Activated CD4-positive, CD25-positive, alpha-beta regulatory T cell treated with anti-CD3 and anti-CD28 coated beads, Interleukin-2, amount 50 U/mL, for 16 hours (primary cell): ENCODE measurements at places on chromosomes 7 and 10.

DNA sequence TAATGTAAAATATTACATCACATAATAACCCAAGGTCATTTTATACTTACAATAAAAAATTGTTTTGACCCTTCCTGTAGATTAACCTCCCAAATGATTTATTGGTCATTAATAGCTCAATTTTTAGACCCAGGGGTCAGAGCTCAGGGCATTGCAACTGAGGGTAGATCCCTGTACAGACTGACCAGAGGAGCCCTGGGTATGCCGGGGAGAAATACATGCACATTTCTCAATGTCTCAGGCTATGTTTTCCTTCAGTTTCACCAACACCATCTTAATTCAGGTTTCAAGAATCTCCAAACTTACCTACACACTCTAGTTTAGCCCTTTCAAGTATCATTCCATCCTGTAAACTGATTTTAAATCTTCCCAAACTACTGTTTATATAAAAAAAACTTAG lies 46.2 kb downstream of the CALD1 start:
- no peak for DNase-seq

- DNase-seq = no peak
These were observed 129.8 kb upstream of the FAM20C start for GRCh38 chr7:62361-63116.

DNA sequence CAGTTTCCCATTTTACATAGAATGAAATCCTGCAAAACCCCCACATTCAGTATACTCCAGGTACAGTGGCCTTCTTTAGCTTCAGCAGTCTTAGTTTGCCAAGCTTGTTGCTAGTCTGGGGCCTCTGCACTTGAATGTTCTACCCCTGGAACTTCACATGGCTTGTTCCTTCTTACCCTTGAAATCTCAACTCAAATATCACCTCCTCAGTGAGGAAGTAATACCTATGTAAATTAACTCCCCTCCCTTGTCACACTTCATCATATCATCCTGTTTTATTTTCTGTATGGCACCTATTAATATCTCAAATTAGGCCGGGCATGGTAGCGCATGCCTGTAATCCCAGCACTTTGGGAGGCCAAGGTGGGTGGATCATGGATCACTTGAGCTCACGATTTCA lies 163.8 kb upstream of the KAT6B start:
- no peak for DNase-seq

DNA sequence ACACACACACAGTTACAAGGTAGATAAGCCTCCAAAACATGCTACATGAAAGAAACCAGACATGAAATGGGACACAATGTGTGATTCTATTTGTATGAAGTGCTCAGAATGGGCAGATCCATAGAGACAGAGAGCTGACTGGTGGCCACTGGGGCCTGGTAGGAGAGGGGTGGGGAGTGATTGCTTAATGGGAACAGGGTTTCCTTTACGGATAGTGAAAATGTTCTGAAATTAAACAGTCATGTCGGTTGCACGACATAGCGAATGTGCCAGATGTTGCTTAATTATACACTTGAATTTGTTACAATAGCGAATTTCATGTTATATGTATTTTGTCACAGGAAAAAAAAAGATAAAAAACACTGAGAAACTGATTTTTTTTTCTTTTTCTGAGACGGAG lies 122.3 kb downstream of the SPDYE5 start:
- no peak for DNase-seq

DNA sequence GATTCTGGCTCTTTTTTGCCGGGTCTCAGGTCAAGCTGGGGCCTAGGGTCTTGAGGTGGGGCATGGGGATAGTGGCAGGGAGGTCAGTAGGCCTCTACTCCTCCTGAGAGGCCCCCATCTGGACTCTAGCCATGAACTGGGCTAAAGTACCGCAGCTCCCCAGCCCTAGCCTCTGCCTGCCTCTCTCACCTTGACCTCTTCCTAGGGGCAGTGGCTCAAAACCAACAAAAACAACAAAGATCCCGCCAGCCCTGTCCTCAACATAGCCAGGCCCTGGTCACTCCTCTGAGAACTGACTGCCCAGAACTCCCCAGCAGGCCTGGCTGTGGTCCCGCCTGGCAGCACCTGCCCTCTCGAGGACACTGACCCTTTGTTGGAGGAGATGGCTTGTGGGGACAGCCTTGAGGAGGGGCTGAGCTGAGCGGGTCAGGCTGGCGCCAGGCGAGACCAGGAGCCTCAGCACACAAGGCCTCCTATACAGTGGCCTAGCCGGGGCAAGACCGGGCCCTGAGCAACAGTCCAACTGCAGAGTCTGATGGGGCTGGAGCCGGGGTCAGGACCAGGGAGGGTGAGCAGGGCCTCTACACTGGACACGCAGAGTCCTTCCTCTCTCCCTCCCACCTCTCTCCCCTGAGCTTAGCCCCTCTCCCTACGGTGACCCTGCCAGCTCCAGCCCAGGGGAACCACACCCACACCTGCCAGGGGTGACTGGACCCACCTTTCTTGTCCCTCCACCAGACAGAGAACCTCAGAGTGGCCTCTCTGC lies 11.6 kb upstream of the PPIF start:
- no peak for DNase-seq

GRCh38 chr10:58567652-58568051 lies 55.0 kb downstream of the BICC1 start:
- DNase-seq = no peak

GRCh38 chr7:4361774-4362173 lies 320.3 kb upstream of the FOXK1 start:
- DNase-seq = no peak

DNA sequence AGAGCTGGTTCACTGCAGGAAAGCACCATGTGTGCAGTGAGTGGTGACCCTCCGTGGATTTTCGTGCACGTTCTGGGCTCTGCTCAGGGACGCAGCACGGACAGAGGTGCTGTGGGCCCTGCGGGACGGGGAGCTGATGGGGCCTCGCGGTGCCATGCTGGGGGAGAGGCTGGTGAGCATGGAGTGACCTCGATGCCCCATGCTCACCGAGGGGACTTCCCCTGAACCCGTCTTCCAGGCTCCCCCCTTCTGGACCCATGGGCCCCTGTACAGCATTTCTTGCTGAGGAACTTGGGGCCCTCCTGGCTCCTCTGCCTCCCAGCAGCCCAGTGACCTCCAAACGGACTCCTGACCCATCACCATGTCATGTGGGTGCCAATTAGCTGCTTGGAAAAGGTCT lies 253.7 kb downstream of the DNAJB6 start:
- DNase-seq = no peak

DNA sequence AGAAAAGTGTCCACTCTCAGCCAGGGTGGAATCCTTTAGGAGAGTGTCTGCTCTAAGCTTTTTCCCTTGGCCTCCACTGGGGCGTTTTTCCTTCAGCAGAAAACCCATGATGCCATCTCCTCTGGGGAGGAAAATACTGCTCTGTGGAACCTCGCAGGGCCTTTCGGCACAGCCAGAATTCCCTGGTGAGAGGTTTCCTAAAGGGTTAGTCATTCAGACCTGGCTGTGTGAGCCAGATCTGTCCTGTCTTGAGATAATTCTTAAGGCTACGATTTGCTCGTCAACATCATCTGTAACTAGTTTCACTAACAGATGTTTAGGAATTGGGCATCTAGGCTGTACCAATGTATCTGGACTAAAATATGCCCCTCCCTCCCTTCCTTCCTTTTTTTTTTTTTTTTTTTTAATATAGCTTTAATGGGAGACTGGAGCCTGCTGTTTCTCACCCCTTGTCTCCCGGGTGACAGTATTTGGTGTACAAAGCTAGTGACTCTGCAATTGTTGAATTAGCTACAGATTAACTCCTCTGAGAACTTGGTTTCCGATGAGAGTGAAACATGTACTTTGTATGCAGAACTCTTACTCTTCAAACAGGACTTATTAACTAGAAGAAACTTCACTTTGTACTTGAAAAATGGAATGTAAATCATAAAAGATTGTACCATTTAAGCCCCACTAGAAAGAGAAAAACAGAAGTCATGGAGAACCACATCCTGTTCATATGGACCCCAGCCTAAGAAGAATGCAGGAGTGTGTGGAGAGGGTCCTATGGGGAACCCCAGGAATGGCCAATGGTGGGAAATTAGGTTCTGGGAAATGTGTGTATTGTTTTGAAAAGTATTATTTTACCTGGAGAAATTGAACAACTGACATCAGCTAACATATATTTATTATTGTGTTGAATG lies 230.9 kb downstream of the CAMK1D start:
- DNase-seq = no peak

- DNase-seq = no peak
These were observed 71.4 kb downstream of the HTR5A start for GRCh38 chr7:155141562-155141961.

- no peak for DNase-seq
These were observed 389.6 kb upstream of the PODXL start for GRCh38 chr7:131945957-131946544.

- DNase-seq = no peak
These were observed 691.3 kb downstream of the KCNMA1 start for GRCh38 chr10:76946270-76946669.

- no peak for DNase-seq
These were observed 786.1 kb downstream of the CNTNAP2 start for GRCh38 chr7:146902728-146903127.

- DNase-seq = no peak
These were observed 571.4 kb upstream of the IGFBP3 start for GRCh38 chr7:46492466-46492865.

- DNase-seq = no peak
These were observed 161.3 kb downstream of the KLF6 start for GRCh38 chr10:3623746-3624145.

DNA sequence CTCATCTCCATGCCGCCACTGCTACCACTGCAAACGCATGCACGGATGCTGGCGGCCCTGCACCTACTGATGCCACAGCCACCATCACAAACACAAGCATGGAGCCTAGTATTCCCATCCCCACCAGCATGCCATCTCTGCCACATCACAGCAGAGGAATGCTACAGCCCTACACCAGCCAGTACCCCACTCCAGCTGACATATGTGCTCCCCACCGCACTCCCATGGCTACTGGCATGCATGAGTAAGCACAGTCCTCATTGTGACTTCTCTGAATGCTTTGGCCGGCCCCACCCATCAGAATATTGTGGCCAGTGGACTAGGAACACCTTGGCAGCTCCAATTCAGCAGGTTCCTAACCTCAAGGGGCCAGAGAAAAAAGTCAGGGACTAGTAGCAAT lies 705.5 kb downstream of the POM121L12 start:
- no peak for DNase-seq

DNA sequence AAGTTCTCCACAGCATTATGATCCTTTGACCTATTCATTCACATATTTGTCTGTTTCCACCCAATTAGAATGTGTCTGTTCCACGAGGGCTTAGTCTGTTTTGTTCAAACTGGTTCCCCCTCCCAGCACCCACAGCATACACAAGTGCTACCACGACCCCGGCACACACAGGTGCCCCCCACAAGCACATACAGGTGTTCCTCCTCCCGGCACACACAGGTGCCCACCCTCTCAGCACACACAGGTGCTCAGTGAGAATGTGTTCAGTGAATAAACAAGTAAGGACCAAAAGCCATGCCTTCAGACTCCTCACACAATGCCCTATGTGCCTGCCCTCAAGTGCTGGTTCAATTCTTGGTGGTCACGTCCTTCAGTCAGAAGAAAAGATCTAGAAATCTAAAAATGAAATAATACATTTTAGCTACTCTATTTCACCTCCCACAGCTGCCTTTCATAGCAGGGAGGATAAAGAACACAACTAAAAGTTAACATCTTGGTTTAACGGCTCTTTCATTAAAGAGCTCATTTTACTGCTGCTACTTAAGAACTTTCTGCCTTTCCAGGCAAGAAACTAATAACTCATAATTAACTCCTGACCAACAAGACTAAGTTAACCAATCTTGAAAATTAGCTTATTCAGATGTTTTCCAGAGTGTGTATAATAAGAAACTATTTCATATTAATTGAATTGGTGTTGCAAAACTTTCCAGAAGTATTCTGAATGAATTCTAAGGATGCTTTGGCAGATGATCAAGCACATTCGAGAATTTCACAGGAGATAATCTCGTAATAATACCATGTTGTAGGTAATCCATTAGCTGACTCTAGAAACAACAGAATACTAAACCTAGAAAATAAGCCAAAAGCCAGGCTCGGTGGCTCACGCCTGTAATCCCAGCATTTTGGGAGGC lies 2.3 kb downstream of the DNMBP start:
- DNase-seq = no peak

DNA sequence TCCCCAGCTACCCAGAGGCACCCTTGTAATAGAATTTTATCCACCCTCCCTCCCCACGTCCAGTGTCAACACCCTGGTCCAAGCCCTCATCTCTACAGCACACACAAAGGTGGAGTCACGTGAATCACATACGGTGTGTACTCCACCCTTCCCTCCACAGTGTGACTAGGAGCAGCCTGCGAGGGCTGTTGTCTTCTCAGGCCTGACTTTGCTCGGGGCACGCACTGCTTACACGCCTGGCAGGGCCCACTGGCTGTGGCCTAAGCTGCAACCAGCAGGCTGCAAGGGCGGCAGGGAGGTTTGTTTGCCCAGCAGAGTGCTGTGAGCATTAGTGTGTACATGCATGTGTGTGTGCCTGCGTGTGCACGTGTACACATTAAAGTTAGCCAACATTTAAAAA lies 93.7 kb downstream of the COBL start:
- DNase-seq = no peak

DNA sequence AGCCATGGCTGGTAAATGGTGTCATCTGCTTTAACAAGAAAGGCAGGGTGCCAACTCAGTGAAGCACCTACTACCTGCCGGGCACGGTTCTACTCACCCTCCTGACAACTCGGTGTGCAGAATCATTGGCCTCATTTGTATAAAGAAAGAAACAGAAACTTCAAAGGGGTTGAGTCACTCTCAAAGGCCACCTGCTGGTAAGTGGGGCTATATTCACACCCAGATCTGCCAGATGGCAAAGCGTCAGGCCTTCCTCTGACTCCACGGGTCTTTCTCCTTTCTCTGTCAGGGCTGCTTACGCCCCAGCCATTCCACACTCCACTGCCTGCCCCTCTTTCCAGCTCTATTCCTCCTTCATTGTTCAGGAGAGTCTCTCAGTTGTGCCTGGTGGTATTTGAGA lies 309.2 kb downstream of the GFRA1 start:
- no peak for DNase-seq

GRCh38 chr10:78115135-78115853 lies 81.6 kb downstream of the RPS24 start:
- DNase-seq = no peak

- no peak for DNase-seq
These were observed 46.6 kb upstream of the GRID1 start for GRCh38 chr10:86413046-86413728.

DNA sequence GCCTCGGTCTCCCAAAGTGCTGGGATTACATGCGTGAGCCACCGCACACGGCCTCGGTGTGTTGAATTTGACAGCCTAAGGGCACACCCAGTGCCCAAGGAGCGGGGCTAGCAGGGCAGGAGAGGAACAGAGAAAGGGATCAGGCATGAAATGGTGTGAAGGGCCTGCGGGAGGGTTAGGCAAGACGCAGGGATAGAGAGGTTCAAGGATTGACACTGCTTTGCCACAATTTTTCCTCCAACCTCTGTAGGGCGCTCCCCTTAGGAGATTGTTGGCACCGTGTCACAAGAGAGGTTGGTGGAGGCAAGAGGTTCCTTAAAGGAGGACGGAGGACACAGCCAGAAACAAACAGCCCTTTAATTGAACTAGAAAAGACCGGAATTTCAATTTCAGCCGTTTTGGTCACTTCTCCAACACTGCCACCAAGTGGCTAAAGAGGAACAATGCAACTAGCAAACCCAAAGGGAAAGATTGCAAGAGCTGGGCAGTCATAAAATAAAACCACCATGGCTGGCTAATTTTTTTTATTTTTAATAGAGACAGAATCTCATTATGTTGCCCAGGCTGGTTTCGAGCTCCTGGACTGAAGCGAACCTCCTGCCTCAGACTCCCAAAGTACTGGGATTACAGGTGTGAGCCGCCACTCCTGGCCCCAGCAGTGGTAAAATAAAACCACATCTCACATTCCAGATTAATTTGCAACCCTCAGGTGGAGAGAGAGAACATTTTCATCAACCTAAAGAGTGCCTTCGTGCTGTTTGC lies 6.9 kb upstream of the CREB3L2 start:
- peak; percentile 10 for DNase-seq
